K562 (cell line): ENCODE measurements at places on chromosomes 1 and 21.

GRCh38 chr1:10388387-10388715 lies 10.5 kb upstream of the PGD start:
- DNase-seq = no peak

DNA sequence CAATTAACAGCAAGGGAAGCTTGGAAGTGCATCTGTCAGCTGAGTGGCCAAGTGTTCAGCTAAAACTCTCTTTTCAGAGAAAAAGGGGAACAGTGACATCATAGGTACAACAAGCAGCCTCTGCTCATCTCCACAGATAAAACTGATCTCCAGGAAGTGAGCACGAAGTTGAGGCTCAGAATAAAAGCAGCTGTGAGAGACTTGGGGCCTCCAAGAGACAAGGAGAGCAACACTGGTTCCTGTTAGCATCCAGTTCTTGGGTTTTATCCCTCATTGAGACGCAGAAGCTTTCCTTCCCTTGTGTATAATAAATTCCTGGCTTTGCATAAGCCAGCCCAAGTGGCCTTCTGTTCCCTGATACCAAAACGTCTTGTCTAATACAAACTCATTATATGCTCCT lies 20.0 kb upstream of the CNN3 start:
- DNase-seq = no peak

DNA sequence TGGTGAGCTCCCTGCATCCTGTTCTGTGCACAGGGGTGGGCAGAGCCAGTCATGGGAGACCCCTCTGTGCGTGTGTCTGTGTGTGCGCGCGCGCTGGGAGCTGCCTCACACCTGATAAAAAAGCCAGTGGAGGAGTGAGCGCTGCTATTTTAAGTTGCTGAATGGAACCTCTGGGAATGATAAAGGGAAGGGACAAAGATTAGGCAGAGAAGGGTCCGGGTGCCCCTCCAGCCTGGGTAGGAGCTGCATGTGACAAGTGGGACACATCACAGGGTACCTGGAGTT lies 847 bp downstream of the ADORA1 start:
- no peak for DNase-seq

DNA sequence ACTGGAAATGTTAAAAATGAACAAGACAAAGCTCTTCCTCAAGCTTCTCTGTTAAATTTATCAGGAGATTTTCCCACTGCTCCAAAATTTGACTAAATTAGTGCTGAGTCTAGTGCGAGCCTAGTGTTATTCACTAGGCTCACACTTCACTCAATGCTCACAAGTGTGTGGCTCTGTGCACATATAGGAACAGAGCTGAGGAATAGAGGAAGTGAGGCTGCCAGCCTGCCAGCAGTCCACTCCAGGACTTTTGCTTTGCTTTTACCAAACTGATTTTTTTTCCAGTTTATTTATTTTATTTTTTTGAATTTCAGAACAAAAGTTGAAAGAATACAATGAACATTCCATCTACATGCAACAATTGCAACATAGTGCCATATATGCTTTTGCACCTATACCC lies 87.2 kb downstream of the VAV3 start:
- DNase-seq = no peak

DNA sequence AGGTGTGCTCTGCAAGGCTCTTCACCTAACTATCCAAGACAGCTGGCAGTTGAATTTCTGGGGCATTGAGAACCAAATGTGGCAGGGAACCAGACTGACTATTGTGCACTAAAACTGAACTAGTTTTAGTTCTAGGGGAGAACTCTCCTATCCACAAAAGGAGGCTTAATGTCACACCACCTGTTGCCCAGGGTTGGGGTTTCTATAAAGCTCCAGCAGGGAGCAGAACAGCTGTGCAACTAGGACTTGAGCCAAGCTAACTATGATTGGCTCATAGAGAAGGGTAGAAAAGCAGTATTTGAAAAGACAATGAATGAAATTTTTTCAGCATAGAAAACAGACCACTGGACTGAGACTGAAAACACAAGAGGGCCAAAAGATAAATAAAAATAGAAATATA lies 53.3 kb upstream of the FGGY start:
- no peak for DNase-seq

GRCh38 chr1:10649517-10650201 lies 146.8 kb downstream of the CASZ1 start:
- no peak for DNase-seq

DNA sequence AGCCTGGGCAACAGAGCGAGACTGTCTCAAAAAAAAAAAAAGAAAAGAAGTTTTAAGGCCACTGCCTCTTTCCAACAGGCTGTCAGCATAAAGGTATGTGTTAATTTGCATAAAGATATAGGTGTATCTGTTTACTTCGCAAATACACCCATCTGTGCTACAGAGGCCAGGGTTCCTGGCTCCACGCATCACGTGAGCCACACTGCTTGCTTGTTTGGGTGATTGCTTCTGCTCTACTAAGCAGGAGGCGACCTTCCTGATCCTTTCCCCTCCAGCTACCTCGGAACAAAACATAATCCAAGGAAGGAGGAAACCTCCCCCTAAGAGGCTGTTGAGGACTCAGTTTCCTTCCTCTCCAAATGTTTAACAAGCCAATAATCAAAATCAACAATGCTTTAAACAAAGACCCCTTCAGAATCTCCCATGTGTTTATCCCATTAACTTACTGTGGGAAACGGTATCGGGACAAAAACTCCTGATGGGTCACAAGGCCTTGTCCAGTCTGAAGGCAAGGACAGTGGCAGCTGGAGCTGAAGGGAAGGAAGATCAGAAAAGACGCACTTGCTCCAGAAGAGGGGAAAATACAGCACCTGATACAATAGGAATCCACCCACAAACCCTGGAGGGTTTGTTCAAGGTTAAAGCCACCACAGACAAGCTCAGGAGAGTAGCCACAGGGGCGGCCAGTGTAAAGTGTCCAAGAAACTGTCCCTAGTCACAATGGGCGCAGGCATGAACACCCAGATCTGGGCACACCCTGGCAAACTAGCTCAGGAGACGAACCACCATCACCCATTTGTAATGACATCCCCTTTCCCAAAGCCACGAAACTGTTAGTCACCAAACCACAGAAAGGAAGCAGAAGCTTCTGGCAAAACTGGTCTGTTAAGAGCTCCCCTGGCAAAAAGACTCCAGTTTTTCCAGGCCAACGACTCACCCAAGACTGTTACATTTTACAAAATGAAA lies 17.2 kb downstream of the CTNNBIP1 start:
- no peak for DNase-seq

GRCh38 chr1:183194527-183195141 lies 8.6 kb downstream of the LAMC2 start:
- DNase-seq = no peak

- DNase-seq = no peak
These were observed 452.3 kb downstream of the OMA1 start for GRCh38 chr1:58094221-58094620.

GRCh38 chr1:172480431-172480830 lies 36.6 kb upstream of the PIGC start:
- no peak for DNase-seq

DNA sequence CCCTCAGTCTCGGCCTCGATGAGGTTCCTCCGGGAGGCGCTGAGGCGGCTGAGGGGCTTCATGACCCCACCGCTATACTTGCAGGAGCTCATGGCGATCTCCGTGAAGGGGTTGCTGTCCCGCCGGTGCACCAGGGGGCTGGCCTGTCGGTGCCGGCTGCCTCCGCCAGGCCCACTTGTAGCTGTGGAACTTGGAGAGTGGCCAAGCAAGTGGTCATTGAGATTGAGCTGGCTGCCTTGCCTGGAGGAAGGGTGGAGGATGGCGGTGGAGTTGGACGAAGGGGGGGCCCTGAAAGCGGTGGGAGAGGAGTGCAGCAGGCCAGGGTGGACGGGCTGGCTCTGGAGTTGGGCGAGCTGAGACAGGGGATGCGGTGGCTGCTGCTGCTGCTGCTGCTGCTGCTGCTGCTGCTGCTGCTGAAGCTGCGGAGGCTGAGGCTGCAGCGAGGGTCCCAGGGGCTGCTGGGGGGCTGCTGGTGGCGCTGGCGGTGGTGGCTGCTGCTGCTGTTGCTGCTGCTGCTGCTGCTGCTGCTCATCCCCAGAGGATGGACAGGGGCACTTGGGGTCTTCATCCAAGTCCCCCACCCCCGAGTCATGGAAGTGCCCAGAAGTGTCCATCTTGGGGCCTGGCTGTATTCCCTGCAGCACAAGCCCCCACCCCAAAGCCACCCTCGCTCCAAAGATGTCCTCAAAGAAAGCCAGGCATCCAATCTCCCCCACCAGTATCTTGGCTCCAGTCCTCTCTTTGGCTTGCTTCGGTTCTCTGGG lies 548 bp downstream of the KCNN3 start:
- DNase-seq = no peak

- DNase-seq = no peak
These were observed 24.3 kb downstream of the MRPL37 start for GRCh38 chr1:54224233-54224632.

DNA sequence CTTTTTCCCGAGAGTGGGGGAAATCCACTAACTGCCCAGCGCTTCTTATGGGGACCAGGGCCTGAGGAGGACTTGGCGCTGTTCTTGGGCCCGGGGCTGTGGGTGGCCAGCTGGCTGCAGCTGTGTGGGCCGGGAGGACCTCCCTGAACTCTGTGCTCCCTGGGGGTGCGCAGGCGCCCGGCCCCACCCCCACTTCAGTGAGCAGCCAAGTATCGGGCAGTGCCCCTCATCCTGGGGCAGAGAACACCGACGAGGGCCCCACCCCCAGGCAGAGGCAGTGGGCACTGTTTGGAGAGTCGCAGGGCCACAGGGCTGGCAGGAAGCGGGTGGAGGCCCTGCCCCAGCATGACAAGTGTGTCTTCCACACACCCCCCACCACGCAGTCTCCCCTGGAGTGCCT lies 32.5 kb upstream of the SLC19A1 start:
- no peak for DNase-seq

GRCh38 chr1:239999170-239999569 lies 92.5 kb upstream of the FMN2 start:
- DNase-seq = no peak

GRCh38 chr1:160576884-160577283 lies 2.4 kb downstream of the CD84 start:
- no peak for DNase-seq

- DNase-seq = peak; percentile 14
These were observed 511.0 kb downstream of the OMA1 start for GRCh38 chr1:58035523-58035922.

DNA sequence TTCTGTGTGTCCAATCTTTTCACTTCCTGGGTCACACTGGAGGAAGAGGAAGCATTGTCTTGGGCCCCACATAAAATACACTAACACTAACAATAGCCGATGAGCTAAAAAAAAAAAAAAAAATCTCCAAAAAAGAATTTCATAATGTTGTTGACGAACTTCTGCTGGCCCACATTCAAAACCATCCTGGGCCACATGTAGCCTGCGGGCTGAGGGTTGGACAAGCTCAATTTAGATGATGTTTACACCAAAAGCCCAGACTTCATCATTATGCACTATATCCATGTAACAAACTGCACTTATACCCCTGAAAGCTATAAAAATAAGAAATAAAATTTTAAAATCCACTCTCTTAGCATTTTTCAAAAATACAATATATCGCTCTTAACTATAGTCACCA lies 187.8 kb upstream of the PTBP2 start:
- DNase-seq = no peak

- no peak for DNase-seq
These were observed 4.7 kb upstream of the SPATA45 start for GRCh38 chr1:212852105-212852688.

DNA sequence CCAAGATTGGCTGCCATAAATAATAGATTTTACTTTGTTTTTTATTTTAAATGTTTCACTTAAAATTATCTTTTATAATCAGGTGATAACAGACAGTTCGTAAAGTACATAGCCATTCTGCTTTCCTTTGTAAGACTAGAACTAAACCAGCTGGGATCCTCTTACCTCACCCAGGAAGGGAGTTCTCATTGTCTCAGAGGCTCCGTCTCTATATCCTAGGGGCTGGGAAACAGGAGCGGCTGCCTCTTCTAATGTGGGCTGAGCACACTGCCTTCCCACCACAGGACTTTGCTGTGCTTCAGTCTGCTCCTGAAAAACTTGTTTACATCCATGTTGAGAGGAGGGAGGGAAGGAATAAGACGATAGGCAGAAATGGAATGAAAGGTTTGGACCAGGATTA lies 45.6 kb upstream of the PGD start:
- DNase-seq = no peak

- no peak for DNase-seq
These were observed 90.1 kb upstream of the DIRAS3 start for GRCh38 chr1:68140536-68140935.

- no peak for DNase-seq
These were observed 80.7 kb downstream of the POU2F1 start for GRCh38 chr1:167301355-167301754.

DNA sequence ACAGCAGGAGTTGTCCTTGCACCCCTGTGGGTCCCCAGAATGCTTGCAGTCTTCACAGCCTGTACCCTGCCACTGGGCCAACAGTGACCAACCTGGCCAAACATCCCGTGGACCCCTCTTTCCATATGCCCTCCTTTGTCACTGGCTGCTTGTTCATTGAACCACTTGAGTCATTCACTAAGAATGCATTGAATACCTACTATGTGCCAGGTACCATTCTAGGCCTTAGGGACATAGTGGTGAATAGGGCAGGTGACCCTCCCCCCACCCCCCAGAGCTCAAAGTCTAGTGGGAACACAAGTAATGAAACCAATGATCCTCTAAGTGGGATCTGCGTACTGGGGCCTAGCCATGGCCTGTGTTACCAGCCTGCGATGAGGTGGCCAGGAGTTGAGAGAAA lies 28.2 kb downstream of the PIGP start:
- no peak for DNase-seq

DNA sequence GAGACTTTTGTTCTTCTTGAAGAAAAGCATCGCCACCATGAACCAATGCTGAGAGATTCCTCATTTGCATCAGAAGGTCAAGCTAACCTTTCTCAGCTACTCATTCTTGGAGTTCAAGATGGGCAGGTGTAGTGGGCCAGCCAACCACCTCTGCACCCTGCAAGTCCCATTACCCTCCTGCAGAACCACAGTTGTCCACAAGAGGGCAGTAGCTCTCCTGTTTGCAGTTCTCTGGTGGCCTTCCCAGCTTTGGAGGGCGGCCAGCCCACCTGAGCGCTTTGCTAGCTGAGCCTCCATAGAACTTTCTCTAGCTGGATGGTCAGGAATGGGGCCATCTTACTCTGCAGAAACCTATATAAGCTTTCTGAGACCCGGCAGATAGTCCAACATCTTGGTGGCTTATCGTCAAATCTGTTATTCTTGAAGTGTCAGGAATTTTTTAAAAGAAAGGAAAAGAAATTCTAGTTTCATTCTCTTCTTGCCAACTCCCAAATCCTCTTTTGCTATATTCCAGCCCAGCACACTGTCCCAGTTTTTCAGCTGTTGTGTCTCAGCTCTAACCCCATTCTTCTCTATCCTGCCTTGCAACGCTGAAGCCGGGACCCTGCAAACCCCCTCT lies 11.0 kb upstream of the LMX1A start:
- peak; percentile 80 for DNase-seq

DNA sequence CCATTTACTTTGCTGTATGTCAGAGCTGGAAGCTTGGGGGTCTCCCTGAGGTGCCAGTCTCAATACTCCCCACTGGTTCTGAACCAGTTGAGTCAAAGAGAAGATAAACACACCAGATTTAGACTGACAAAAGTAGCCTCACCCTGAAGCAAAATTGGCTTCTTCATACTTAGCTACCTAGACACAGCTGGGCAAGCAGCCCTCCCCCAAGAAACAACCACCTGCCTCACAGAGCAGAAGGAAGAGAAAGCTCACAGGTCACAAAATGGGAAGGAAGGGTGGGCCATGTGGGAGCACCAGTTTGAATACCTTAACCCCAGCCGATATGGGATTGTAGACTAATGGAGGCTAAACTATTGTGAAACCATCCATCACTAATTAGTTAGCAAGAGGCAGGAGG lies 24.6 kb upstream of the MYSM1 start:
- DNase-seq = no peak

GRCh38 chr1:30748098-30748698 lies 9.4 kb downstream of the LAPTM5 start:
- peak; percentile 34 for DNase-seq
